Caki2 (cell line): ENCODE measurements at places on chromosomes 2 and 18. TPM values are rescaled to one million over a fixed set of nuclear protein-coding genes. Genes with fewer than 3 reads are reported as not detected.

The VWA3B gene
- not detected in 2 replicates for total RNA-seq

DNA sequence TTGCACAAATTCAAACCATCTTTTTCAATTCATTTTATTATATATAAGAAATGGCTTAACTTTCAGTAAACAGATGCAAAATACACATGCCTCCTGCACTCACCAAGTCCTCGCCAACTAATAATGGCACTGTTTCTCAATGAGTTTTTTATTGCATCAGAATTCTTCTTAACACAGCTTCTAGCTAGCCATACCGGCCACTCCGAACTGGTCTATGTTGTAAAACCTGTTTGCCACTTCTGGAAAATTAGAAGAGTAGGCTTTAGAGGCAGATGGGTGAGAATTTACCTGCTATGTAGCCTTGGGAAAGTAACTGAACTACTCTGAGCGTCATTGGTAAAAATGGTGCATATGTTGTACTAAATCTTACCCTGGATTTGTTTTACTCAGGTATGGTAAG, 100.6 kb upstream of the LHCGR start:
- DNase-seq = no peak

GRCh38 chr18:59357928-59358327, 1.1 kb downstream of the LMAN1 start:
- DNase-seq = peak; percentile 35

The IL18RAP gene
- not detected in 2 replicates for total RNA-seq

The OR6B2 gene
- not detected in 2 replicates for total RNA-seq

- peak; percentile 92 for DNase-seq
Measured at GRCh38 chr2:226478109-226478809, 321.4 kb downstream of the IRS1 start.

The CRYGC gene
- not detected in 2 replicates for total RNA-seq

The TMEFF2 gene
- total RNA-seq = not detected in 2 replicates

DNA sequence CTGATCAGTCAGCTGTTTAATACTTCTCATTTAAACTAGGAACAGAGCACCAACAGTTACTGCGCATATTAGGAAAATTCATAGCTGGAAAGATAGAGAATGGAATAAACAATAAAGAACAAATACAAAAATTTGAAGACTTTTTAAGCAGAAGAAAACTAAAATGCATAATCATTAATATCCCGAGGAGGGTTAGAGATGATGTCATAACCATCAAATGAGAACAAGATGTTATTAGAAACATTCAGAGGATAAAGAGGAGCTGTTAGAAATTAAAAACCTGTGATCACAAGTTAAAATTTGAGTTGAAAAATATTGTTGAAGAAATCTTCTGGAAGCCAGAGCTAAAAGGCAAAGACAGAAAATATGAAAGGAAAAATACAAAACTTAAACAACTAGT, 54.0 kb upstream of the ALKAL2 start:
- DNase-seq = no peak

GRCh38 chr2:238235331-238235732, 4.5 kb downstream of the HES6 start:
- DNase-seq = no peak

DNA sequence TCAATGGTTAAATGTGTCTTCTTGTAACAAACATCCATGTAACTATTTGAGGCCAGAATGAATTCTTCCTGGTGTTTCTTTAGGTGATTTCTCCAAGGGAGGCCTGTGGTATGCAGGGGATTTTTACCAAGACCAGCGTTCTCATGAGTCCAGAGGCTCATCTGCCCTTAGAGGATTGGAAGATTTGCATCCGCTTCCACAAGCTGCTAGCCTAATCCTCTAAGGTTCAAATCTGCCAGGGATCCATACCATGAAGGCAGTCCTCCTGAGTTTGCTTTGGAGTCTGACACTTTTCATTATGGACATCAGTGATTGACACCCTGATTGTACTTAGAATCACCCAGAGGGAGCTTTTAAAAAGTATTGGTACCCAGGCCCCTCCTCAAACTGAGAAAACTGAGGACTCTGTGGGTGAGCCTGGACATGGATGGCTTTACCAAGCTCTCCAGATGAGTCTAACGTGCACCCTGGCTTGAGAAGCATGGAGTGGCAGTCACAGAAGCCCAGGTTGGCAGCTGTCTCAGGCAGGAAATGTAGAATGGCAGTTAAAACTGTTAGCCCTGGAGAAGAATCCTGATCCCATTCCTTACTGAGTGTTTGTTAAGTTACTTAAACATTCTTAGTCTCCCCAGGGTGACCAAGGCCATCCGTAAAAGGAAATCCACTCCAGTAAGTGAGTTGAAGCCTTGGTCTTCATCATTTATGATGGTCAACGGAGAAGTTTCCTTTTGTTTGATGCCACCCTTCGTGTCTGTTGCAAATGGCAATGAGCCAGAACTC, 95.3 kb upstream of the RMDN2 start:
- DNase-seq = no peak

- no peak for DNase-seq
Measured at GRCh38 chr2:229090225-229090624, 180.9 kb downstream of the PID1 start.

GRCh38 chr2:157509744-157510143, 65.9 kb upstream of the CYTIP start:
- DNase-seq = no peak

The GEN1 gene
- 5.5 and 18.9 TPM in 2 replicates for total RNA-seq

The CLEC4F gene
- total RNA-seq = not detected in 2 replicates

The HOXD12 gene
- total RNA-seq = not detected in 2 replicates

The CPS1 gene
- total RNA-seq = 0.23 and 0.95 TPM in 2 replicates

The CRYGD gene
- total RNA-seq = not detected in 2 replicates

GRCh38 chr18:58671632-58672564, 633 bp downstream of the MALT1 start:
- no peak for DNase-seq

The CIB4 gene
- not detected in 2 replicates for total RNA-seq

The FBXO48 gene
- total RNA-seq = 0.44 and 0.52 TPM in 2 replicates

DNA sequence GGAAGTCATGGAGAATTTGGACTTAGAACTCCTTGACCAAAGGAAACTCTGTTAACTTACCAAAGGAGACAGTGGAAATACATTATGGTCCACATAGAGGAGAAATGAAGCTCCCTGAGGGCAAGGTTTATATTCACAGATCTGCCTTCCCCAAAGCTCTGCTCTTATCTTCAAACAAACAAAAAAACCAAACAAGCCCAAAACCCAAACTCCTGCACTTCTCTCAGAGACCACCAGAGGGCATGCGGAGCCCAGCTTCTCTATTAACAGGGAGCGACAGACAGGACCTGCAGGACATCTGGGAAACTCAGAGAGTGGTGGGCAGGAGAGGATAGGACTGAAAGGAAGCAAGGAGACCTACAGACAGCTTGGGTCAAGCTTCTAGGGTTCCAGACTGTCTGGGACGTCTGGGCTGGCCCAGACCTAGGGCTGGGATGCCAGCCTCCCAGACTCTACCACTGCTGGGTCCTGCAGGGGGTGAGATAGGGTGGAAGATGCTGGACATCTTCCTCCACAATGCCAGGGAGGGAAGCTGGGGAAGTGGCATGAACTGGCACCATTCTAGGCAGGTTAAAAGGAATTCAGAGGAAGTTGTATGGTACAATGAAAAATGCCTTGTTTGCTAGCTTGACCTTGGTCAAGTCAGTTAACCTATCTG, 4.0 kb upstream of the WNT10A start:
- DNase-seq = peak; percentile 81

- no peak for DNase-seq
Measured at GRCh38 chr18:11104307-11104706, 45.1 kb downstream of the PIEZO2 start.

The AFF3 gene
- total RNA-seq = 1.0 and 1.6 TPM in 2 replicates

- DNase-seq = no peak
Measured at GRCh38 chr2:161085149-161085548, 75.1 kb upstream of the TANK start.

- peak; percentile 77 for DNase-seq
Measured at GRCh38 chr2:179235463-179236108, 29.0 kb downstream of the SESTD1 start.

The RGPD3 gene
- 0.03 and 0.98 TPM in 2 replicates for total RNA-seq

DNA sequence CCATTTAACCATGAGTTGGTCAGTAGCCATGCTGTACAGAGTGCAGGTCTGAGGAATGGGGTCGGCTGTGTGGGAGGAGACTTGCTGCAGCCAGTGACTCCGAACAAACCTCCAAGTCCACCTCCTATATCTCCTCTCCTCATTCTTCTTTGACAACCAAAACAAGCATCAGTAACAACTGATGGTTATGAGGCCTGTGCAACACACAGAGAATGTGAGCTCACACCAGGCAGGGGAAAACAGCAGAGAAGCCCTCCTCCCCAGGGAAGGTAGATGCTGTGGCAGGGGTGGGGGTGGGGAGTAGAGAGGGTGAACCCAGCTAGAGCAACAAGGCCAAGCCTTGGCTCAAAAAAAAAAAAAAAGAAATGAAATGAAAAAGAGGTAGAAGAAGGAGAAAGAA, 12.3 kb upstream of the CNGA3 start:
- no peak for DNase-seq

DNA sequence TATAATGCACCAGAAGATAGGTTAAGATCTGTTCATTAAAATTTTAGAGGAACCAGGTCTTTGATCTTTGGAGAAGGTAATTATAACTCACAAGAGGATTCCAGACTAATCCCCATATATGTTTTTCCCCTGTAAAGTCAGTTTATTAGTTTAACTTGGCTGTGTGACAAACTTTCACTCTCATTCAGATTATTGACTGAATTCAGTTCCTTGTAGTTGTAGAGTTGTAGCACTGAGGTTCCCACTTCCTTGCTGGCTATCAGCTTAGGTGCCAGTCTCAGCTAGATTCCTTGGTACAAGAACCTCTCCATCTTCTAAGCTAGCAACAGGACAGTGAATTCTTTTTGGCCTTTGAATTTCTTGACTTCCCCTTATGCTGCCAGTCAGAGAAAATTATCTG, 19.1 kb downstream of the REG1A start:
- DNase-seq = no peak

The SEMA4F gene
- 4.7 and 7.6 TPM in 2 replicates for total RNA-seq

The SLC5A7 gene
- not detected in 2 replicates for total RNA-seq

DNA sequence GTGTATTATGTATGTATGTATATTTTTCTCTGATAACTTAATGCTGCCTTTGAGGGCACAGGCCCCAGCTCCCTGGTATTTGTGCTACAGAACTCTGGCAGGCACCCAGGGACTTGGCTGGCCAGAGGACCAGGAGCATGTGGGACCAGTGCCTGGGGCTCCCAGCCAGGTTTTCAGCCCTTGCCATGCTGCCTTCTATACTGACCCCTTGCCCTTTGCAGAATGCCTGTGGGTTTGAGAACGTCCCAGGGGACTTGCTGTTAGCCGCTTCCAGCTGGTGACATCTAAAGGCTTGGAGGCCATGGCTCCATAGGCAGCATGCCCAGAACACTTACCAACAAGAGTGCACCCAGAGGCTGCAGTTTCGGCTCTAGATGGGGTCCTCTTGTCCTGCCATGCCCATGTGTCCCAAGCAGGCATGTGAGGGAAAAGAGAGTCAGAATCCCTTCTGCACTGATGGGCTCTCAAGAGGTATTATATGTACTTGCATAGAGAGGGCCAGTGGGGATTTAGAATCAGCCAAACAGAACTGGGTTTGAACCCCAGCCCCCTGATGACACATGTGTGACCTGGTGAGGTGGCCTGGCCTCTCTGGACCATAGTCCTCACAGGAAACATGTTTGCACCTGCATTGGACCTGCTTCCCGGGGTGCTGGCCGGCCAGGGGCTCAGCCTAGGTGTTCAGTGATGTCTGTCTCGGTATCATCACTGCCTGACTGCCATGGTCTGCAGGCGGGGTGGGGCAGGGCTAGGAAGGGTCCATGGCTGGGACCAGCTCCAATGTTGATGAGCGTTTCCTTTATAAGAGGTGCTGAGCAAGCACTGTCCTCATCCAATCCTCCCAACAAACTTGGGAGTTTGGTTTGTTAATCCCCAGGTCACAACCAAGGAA, 119.2 kb upstream of the FHL2 start:
- DNase-seq = no peak

GRCh38 chr2:34909992-34910705, 1311.0 kb upstream of the FAM98A start:
- no peak for DNase-seq

GRCh38 chr18:9658087-9658641, 43.8 kb upstream of the PPP4R1 start:
- DNase-seq = no peak
